Stimulated activated CD4-positive, alpha-beta T cell treated with anti-CD3 and anti-CD28 coated beads, Interleukin-15, amount 100 ng/mL, for 1 hour (primary cell): ENCODE measurements at places on chromosomes 16 and 17.

DNA sequence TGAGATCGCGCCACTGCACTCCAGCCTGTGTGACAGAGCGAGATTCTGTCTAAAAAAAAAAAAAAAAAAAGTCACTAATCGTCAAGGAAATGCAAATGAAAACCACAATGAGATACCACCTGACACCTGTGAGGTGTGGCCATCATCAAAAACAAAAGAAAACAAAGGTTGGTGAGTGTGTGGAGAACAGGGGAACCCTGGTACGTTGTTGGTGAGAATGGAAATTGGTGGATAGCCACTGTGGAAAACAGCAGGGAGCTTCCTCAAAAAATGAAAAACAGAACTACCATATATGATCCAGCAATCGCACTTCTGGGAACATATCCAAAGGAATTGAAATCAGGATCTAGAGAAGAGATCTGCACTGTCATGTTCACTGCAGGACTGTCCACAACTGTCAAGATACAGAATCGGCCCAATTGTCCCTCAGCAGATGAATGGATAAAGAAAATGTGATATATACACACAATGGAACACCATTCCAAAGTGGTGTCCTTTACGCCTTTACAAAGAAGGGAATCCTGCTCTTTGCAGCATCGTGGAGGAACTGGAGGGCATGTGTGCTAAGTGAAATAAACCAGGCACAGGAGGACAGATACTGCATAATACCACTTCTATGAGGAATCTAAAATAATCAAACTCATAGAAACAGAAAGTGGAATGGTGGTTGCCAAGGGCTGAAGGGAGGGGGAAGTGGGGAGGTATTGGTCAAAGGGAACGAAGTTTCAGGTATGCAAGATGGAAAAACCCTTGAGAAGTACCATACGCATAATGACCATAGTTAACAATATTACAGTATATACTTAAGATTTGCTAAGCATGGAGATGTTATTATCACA lies 63.5 kb upstream of the PLCG2 start:
- no peak for DNase-seq

GRCh38 chr17:44067545-44067940 lies 1.1 kb upstream of the LSM12 start:
- DNase-seq, result no peak

DNA sequence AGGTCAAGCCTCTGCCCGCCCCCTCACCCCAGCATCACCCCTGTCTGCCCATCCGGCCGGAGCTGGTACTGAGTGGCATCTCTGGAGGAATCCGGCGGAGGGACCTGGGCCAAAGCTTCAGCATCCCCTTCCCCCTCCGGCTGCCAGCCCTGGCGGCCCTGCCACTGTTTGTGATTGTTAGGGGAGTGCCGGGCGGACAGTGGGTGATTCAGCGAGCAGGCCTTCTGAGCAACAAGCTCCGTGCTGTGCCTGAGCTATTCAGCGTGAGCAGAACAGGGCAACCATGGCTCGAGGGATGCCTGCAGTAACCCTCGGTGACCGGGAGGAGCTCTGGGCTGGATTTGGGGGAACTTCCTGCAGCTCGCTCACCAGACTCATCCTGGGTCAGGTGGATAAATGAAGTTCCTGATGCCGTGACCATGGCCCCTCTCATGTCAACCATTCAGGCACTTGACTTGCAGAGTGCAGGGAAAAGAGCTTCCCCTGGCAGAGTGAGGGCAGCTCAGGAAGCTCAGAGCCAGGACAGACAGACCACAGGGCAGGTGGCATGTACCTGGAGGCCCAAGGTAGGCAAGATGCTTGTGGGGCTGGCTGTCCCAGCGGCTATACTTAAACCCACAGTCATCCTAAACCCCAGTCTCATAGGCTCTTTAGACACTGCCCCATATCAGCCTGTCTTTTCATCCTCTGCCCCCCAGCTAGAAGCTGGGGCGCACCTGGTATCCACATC lies 24.3 kb upstream of the MLKL start:
- no peak for DNase-seq

GRCh38 chr16:82197540-82198240 lies 27.7 kb upstream of the MPHOSPH6 start:
- no peak for DNase-seq

GRCh38 chr17:10357768-10358167 lies 15.0 kb downstream of the MYH13 start:
- DNase-seq, result no peak

- no peak for DNase-seq
Observed at GRCh38 chr17:34639706-34640425, 60.5 kb downstream of the TMEM132E start.

- no peak for DNase-seq
Observed at GRCh38 chr17:27585792-27586191, 45.2 kb upstream of the LGALS9 start.

DNA sequence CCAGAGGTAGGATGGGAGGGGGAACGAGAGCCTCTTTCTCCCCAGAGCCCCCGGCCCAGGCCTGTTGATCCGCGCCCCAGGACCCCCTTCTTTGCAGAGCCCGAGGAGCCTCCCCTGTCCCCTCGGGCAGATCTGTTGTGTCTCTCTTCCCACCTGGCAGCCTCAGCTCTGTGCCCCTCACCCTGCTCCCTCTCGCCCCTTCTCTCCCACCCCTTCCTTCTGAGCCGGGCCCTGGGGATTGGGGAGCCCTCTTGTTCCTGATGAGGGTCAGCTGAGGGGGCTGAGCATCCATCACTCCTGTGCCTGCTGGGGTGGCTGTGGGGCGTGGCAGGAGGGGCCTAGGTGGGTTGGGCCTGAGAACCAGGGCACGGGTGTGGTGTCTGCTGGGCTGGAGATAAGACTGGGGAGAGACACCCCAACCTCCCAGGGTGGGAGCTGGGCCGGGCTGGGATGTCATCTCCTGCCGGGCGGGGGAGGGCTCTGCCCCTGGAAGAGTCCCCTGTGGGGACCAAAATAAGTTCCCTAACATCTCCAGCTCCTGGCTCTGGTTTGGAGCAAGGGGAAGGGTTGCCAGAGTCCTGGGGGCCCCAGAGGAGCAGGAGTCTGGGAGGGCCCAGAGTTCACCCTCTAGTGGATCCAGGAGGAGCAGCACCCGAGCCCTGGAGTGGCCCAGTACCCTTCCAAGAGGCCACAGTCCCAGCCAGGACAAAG lies 65.4 kb downstream of the MRC2 start:
- no peak for DNase-seq

- no peak for DNase-seq
Observed at GRCh38 chr16:89573826-89574680, 1.5 kb upstream of the CPNE7 start.

- no peak for DNase-seq
Observed at GRCh38 chr16:80720804-80721371, 83.5 kb downstream of the CDYL2 start.

- DNase-seq, result no peak
Observed at GRCh38 chr17:46930051-46930450, 7.1 kb downstream of the GOSR2 start.

GRCh38 chr16:76573281-76573680 lies 296.1 kb downstream of the CNTNAP4 start:
- DNase-seq, result no peak

DNA sequence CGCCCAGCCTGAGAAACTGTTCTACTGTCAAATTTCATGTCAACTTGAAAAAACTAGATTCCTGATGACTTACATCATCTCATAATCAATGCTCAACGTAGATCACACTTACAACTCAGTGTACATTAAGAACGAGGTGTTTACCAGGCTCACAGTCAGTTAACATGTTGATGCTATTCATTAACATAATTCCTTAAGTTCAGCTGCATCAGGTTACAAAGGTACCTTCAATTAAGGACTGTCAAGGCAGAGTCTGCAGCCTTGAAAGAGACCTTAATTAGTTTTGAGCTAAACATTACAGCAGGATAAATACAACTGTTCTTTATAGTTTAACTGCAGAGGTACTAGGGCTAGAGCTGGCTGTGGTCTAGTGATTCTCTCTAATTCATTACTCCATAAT lies 1.9 kb downstream of the GNA13 start:
- no peak for DNase-seq

- no peak for DNase-seq
Observed at GRCh38 chr17:34198519-34198918, 56.6 kb upstream of the CCL2 start.

DNA sequence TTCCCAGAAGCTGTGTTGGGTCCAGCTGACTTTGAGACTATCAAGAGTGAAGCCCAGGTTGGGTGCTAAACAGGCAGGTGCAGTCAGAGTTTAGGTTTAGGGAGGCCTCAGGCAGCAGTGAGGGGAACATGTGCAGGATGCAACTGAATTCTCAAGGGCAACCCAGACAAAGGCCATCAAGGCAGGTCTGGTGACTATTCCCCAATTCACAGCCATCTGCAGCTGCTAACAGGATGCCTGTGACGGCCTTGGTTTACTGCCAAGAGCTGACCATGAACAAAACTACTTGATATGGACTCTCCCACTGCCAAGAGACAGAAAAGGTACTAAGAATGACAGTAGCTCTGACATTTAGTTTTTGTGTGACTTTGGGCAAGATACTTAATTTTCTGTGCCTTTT lies 45.2 kb upstream of the BCAR1 start:
- no peak for DNase-seq

GRCh38 chr16:56306690-56307533 lies 115.6 kb downstream of the GNAO1 start:
- no peak for DNase-seq

GRCh38 chr16:30351586-30352419 lies 3.3 kb downstream of the CD2BP2 start:
- DNase-seq, result no peak

DNA sequence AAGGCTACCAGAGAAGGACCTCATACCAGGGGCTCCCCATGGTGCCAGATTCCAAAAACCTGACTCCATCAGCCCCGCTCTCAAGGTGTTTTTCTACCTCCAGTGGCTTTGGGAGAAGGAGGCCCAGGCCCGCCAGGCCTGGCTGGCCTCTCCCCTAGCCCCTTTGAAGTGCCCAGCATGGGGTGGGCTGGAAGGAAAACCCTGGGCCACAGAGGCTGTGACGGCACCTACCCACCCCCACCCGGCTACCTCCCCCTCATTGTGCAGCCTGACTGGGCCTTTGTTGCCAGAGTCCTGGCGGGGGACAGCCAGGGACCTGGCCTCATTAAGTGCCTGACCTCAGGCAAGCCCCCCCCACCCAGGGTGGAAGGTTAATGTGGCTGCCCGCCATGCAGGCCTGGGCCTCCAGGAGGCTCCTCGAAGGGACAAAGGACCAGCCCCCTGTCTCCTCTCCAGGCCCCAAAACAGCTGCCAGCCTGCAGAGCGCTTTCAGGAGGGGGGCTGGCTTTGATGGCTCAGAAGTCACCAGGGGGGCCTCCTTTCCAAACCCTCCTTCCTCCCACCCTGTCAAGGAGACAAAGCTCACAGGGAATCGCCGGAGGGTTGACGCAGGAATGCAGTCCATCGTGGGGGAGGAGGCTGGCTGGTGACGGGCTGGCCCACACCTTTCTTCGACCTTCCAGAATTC lies 159.4 kb downstream of the ZNF423 start:
- DNase-seq, result no peak

- no peak for DNase-seq
Observed at GRCh38 chr16:12837756-12838155, 34.1 kb upstream of the CPPED1 start.

DNA sequence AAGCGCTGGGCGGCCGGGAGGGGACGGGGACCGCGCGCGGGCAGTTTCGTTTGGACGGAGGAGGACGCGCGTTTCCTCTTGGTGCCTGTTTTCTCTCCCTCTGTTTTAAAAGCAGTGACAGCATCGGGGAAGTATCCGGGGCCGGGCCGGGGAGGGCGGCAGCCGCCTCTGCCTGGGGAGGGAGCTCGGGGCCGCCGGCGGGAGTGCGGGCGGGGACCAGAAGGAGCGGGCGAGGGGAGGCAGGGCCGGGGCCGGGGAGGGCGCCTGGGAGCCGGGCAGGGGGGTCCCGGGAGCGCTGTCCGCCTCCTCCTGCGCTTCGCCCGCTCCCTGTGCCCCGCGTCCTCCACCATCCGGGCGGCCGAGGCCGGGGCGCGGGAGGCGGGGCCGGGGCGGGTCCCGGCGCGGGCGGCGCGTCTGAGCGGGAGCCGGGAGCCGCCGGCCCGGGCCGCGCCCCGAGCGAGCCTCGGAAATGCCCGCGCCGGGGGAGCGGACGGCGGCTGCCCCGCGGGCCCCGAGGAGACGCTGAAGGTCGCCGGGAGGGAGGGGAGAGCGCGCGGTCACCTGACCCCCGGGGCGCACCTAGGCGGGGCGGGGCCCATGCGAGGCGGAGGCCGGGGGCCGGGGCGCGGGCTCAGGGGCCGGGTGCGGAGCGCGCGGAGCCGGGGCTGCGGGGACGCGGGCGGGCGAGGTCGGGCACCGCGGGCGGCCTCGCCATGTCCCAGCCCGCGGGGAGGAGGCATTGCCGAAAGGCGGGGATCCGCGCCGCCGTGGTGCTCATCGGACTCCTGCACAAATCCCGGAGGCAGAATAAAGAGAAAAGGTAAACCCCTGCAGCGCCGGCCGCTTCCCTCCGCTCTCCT lies 57.3 kb downstream of the RAP1GAP2 start:
- peak; percentile 20 for DNase-seq

DNA sequence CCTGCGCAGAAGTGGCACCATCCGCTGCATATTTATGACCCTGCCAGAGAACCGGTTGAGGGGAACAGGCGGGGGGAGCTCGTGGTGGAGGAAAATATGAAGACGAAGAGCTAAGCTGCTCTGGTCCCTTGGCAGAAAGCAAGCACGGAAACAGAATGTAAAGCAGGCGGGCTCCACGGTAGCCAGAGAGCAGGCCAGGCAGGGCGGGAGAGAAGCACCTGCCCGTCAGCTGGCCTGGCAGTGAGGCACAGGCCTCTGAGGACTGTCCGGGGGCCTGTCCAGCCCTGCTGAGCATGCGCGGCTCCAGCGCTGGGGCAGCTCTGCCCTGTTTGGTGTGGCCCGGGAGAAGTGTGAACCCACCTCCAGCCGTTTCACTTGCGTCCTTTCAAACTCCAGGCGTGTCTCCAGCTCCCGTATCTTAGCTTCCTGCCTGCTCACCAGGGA lies 46.7 kb downstream of the PIPOX start:
- DNase-seq, result no peak

DNA sequence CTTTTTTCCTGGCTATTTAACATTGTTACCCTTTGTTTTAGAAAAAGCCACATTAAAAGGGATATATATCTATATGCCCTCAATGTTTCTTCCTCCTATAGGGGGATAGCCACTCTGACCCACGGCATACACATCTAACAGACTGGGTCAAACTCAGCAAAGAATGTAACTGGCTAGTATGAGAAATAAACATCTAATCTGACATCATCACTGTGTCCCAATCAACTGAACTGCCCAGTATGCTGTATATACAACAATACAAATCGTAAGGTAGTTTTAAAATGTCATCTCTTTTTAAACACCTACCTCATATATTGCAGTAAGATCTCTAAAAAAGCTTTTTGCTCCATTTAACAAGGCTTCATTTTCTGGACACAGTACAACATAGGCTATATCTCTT lies 39.9 kb upstream of the INTS2 start:
- no peak for DNase-seq
